ENCODE measurements at places on chromosomes 3 and 15.

- no peak for DNase-seq
These were observed 384.4 kb upstream of the C2CD4B start for GRCh38 chr15:62549345-62549970.

- DNase-seq = no peak
These were observed 78.8 kb upstream of the UBE2E1 start for GRCh38 chr3:23726811-23727548.

GRCh38 chr3:31235062-31235700, 297.5 kb upstream of the STT3B start:
- no peak for DNase-seq

- DNase-seq = no peak
These were observed 136.9 kb downstream of the TJP1 start for GRCh38 chr15:29685156-29686078.

GRCh38 chr3:18127859-18128681, 297.1 kb downstream of the SATB1 start:
- no peak for DNase-seq

- no peak for DNase-seq
These were observed 26.8 kb upstream of the LIMD1 start for GRCh38 chr3:45567730-45568172.

DNA sequence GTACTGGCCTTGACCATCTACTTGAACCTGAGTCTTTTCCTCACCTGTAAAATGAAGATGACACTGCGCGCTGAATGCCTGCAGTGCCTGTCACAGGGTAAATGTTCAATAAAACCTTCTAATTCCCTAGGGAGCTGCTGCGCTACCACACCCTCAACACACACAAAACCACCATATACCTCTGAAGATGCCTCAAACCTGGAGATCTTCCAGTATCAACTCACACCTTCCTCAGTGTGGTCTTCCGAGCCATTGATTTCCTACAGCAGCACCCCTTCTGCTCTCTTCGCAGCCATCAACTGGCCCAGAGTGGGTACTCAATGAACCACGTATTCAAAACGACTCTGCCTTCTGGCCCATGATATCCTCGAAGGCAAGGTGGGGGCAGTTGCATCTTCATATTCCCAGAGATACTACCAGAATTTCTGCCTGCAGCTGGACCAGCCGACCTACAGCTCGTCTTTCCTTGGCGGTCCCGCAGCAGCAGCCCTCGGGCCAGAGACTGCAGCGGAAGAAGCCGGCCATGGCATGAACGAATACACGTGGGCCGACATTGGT, 695 bp downstream of the RPL32 start:
- DNase-seq = no peak

DNA sequence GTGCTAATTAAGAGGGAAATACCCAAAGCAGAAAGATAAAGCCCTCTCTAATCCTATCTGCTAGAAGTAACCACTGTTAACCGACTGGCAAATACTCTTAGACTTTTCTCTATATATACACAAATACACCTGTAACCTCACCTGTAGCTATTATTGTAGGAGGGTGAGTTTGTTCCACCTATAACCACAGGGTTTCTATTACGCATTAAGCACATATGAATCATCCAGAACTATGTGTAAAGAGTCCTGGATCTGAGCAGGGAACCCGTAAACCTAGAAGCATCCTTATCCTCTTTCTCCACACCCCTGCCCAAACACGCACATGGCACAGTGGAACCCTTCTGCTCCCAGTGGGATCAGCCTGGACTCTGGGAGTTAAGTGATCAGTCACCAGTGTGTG, 172.8 kb upstream of the C2CD4B start:
- no peak for DNase-seq

DNA sequence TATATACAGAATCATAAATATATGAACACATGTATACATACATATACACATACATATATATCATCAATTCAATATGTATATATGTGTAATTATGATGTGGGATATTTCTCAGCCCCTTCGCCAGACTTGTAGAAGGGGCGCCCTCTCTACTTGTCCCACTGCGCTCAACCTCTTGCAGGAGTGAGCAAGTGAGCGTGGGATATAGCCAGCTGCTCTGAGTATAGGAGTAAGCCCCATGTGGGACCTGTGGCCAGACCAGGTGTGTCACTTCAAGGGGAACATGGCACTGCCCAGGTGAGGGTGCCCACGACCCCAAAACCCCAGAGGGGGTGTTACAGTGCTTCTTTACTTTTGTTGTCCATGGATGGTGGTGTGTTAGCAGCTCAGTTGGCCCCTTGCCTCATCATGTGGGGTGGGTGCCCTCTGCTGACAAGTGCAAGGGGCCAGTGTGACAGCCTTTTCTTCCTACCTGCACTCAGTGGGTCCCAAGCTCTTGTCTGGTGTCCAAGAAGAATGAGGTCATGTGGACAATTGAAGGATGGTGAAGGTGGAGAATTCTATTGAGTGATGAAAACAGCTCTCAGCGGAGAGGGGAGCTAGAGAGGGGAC, 304.1 kb downstream of the UNC13C start:
- no peak for DNase-seq

DNA sequence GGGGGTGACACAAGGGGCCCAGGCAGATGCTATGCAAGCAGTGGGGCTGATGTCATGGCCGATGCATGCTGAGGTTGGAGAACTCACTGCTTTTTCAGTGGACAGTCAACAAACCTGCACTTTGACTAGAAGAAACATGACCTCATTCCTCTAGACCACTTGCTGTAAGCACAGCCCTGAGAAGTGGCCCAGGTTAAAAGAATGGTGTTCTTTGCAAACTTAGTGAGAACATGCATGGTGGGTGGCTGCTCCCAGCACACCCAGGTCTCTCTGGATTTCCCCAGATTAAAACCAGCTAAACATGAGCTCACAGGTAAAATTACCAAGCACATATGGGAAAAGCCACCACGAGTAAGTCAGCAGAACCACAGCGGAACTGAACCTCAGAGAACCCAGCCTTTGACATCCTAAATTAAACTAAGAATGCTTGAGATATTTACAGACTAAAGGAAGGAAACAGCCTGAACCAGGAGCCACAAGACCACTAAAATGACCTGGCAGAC, 15.5 kb downstream of the DLEC1 start:
- DNase-seq = no peak

GRCh38 chr3:88433568-88433967, 283.8 kb downstream of the C3orf38 start:
- DNase-seq = no peak

DNA sequence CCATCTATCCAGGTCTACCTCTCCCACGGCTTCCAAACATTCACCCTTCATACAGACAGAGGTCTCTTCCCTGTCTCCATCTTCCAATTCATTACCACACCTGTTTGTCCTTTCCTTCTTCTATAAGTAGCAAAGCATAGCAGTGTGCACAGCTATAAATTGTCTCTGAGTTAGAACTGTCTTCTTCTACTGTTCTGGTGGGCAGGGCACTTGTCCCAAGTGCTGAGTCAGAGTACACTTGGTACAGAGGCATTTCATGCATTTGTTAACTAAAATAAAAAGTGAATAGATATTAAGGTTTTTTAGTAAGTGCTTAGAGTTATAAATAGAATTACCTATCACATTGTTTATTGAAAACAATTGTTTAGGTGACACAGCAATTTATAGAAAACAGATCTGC, 150.1 kb upstream of the CCDC54 start:
- no peak for DNase-seq

GRCh38 chr15:41334293-41335120, 1.8 kb downstream of the NUSAP1 start:
- no peak for DNase-seq

GRCh38 chr3:197753263-197753662, 3.6 kb downstream of the FYTTD1 start:
- no peak for DNase-seq

- DNase-seq = no peak
These were observed 82.5 kb upstream of the PSMD6 start for GRCh38 chr3:64105816-64106215.

GRCh38 chr3:46586738-46587246, 20.7 kb upstream of the LRRC2 start:
- no peak for DNase-seq

- no peak for DNase-seq
These were observed 218.7 kb downstream of the FEZF2 start for GRCh38 chr3:62154457-62155148.
